Stimulated activated CD4-positive, alpha-beta T cell treated with anti-CD3 and anti-CD28 coated beads, Interleukin-15, amount 100 ng/mL, for 1 hour (primary cell): ENCODE measurements at places on chromosomes 12 and 14.

- no peak for DNase-seq
Measured at GRCh38 chr14:77120771-77121743, 20.5 kb downstream of the ZDHHC22 start.

DNA sequence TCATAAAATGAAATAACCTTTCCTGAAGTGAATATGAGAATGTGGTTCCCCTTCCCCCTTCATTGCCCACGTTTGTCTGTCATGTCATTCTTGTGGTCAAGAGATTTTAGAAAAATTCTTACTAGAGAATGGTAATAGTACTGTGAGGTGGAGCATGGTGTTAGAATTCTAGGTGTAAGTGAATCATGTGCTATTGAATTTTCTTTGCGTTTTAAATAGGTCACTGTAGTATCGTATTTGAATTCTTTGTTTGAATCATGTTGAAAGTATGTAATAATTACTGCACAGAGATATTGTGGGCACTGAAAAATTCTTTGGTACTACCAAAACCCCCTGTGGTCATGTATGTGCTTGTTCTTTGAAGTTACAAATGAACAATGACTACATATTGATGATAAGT lies 49.9 kb downstream of the FUT8 start:
- no peak for DNase-seq

GRCh38 chr14:72611506-72611905 lies 282.4 kb downstream of the DPF3 start:
- DNase-seq, result no peak

DNA sequence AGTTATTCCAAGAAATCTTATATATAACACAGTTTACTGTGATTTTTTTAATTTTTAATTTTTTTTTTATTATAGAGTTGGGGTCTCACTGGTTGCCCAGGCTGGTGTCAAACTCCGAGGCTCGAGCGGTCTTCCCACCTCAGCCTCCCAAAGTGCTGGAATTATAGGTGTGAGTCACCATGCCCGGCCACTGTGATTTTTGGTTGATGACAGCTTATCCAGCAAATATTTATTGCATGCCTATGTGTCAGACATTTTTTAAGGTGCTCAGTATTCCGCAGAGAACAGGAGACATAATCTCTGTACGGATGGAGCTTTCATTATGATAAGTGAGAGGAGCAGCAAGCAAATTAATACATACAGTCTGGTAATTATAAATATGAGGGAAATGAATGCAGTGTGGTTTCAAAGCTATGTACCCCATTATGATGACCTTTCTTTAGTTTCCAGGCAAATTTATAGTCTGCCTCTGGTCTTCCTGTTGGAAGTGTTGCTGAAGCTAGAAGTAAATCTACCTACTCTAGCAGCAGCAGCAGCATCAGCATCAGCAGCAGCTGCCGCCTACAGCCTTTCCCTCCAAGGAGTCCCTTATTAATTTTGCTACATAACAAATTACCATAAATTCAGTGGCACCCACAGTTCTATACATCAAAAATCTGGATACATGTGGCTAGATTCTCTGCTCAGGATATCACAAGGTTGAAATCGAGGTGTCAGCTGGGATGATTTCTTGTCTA lies 32.3 kb downstream of the FRS2 start:
- no peak for DNase-seq

GRCh38 chr12:45473636-45474035 lies 255.9 kb upstream of the ARID2 start:
- no peak for DNase-seq

DNA sequence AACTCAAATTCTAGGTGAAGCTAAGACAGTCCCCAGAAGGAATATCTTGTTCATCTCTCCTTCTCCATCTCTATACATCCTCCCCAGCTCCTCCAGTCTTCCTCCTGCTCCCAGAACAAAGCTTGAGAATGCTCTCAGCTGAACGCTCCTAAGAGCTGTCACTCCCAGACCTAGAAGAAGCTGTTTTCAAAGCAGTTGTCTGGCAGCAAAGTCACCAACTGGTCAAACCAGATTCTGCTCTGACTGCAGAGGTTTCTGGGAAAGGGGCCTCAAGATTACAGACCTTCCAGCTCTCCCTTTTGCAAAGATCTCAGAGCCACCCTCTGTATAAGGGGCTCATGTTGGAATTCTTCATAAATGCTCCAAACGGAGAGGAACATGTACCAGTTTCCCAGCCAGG lies 9.6 kb upstream of the HSPB8 start:
- no peak for DNase-seq

- DNase-seq, result no peak
Measured at GRCh38 chr12:111297703-111298426, 71.0 kb downstream of the PHETA1 start.

DNA sequence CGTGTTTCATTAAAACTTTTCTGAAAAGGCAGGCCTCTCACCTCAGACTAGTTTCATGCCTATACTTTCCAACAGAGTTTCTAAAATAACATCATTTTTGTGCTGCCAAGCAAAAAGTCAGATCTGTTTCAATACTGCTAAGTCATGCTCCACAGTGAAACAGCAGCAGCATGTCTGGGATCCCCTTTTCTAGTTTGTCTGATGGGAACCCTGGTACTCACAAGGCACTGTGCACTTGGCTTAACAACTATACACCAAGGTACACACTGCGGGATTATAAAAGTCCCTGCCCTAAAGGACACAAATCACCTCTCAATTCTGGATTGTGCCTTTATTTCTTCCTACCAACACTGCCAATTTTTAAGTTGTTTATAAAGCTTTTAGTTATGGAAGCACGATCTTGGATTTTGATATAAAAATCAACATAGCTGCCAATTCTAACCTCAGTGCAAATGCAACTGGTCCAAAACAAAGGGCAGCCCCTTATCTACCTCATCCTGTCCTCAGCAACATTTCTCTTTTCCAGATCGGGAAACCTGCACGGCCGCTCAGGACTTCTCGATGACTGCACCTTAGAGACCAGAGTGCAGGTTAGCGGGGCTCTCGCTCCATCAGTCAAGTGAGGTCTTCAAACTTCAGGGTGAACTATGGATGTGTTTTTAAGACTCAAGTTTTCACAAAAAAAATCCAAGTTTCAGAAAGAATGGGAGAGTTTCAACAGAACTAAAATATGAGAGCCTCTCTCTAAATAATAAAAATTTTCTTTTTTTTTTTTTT lies 1.7 kb upstream of the EIF5 start:
- no peak for DNase-seq

DNA sequence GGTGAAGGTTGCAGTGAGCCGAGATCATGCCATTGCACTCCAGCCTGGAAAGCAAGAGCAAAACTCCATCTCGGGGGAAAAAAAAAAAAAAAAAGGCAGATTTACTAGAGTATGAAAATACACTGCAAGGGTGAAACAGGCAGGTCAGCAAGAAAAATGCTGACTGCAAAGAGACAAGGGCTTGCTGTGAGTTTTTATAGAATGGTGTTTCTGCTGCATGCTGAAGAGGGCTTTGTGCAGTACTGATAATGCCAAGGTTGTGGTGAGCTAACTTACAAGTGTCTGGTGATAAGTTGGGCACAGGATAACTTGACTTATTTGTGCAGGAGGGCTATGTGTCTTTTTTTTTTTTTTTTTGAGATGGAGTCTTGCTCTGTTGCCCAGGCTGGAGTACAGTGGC lies 25.9 kb upstream of the SRP54 start:
- no peak for DNase-seq

DNA sequence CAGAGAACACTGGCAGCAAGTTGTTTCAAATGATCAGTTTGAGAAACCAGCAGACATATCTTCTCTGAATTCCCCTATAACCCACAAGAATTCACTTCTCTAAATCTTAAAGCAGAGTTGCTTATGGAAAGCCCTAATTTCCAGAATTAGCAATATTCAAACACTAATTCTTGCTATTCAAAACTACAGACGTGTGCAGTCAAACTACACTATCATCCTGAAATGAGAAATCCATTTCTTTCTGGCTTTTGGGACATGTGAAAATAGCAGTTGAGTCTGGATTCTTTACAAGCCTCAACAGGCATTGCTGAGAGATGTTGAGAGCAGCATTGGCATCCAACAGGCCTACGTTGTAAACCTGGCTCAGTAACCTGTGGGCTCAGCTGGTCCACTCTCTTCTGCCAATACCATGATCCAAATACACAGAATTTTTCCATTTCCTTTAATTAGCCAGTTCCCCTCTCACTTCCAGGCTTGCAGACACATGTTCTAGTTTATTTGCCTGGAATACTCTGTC lies 74.6 kb upstream of the TMTC1 start:
- DNase-seq, result no peak

- DNase-seq, result no peak
Measured at GRCh38 chr14:99552021-99552553, 51.9 kb downstream of the CCDC85C start.

- DNase-seq, result no peak
Measured at GRCh38 chr12:92778525-92778924, 75.7 kb downstream of the PLEKHG7 start.

GRCh38 chr12:72521326-72521725 lies 249.2 kb downstream of the TRHDE start:
- no peak for DNase-seq

DNA sequence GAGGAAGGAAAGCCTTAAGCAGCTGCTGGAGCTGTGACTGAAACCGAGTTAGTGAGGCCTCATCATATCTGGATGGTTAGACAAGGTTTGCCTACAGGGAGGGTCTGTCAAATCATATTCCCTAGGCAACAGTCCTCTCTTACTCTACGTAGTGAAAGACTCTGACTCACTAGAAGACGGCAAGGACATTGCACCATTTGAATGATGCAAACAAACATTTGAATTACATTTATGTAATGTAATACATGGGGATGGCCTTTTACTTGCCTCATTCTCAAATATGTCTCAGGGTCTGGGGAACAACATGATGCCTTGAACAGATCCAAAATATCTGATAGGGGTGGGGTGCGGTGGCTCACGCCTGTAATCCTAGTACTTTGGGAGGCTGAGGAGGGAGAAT lies 29.8 kb upstream of the STRAP start:
- DNase-seq, result no peak

GRCh38 chr12:46483572-46484395 lies 111.2 kb upstream of the SLC38A2 start:
- DNase-seq, result no peak

DNA sequence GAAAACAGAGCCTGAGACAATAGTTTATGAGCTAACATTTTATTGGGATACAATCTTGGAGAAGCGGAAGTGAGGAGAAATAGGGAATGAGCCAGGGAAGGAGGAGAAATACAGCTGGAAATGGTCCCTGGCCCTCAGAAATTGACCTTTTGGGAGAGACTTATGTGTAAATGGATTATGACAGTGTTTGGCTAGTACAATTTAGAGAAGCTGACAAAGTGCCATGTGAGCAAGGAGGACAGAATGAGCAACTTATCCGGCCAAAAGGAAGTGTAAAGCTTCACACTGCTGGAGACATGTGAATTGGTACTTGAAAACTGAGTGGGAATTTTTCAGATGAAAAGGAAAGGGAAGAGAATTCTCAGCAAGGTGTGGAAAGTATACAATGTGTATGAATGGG lies 2.9 kb downstream of the GLIPR1 start:
- DNase-seq, result no peak

- DNase-seq, result no peak
Measured at GRCh38 chr12:32567296-32567674, 111.8 kb upstream of the DNM1L start.

DNA sequence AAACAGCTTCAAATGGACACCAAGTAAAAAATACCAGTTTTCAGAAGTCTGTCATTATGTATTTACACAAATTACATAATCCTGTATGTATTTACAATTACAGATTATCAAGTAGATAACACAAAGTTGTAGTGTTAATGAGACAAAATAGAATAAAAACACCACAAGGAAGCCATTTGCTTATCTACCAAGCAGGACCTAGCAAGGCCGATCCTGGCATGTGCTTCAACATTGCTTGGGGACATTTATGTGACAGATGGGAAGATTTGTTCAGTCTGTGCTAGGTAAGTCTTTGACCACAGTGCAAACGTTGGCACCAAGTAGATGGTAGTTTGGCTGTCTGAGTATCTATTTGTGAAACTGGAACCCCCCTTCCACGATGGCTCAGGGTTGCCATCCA lies 35.8 kb downstream of the BCAT1 start:
- DNase-seq, result no peak

- DNase-seq, result no peak
Measured at GRCh38 chr12:21775133-21775820, 771 bp upstream of the KCNJ8 start.

DNA sequence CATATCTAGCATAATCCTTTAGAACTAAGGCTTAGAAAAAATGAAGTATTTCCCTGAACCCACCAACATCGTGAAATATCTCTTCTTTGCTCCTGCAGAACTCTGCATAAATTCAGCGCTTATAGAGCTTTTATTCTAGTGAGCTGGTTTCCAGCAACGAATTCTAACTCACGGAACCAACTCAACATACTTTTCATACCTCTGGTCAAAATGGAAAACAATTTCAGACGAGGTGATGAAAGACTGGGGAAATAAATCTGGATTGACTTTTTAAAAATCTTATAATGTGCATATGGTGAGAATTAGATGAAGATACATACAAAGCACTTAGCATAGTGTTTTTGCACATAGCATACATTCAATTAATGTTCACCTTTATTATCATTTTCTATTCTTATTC lies 62.6 kb upstream of the BBS10 start:
- DNase-seq, result no peak

- DNase-seq, result no peak
Measured at GRCh38 chr14:68269136-68269927, 449.8 kb downstream of the RAD51B start.

GRCh38 chr14:99395909-99396530 lies 84.6 kb downstream of the SETD3 start:
- DNase-seq, result no peak
